Smooth muscle cell of the brain vasculature (primary cell): ENCODE measurements at places on chromosomes 5 and 9.

GRCh38 chr5:92889140-92889539, 691.9 kb downstream of the NR2F1-AS1 start:
- no peak for DNase-seq

- DNase-seq, result peak; percentile 83
Observed at GRCh38 chr9:78235762-78236550, at the start of gene CEP78. Gene CEP78, plus strand, starts transcription at chr9:78236075. Its CDS starts 276 bp downstream, at chr9:78236351.

DNA sequence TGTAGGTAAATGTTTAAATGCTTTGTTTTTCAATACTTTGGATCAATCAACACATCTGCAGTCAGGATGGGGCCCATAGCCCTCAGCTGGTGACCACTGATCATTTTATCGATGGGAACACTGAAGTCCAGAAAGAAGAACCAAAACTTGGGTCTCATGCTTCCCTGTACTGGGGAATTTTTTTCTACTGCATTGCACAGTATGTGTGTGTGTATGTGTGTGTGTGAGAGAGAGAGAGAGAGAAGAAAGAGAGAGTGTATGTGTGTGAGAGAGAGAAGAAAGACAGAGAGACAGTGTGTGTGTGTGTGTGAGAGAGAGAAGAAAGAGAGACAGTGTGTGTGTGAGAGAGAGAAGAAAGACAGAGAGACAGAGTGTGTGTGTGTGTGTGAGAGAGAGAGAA, 202.9 kb upstream of the MSX2 start:
- no peak for DNase-seq

GRCh38 chr5:75055727-75056144, 3.4 kb upstream of the GCNT4 start:
- no peak for DNase-seq

DNA sequence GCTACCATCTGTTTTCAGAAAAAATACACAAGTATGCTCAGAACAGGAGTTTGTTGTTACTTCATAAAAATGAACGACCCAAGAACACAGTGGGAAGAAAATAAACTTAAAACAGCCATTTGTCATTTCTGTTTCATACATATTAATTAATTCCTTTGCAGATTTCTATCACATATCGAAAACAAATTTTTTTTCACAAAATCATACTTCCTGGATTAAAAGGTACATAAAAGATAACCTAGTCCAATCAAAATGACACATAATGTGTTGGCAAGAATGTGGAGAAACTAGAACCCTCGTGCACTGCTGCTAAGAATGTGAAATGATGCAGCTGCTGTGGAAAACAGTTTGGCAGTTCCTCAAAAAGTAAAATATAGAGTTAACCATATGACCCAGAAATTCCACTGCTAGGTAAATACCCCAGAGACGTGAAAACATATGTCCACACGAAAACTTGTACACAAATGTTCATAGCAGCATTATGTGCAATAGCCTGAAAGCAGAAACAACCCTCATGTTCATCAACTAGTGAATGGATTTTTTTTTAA, 46.0 kb downstream of the MYO10 start:
- DNase-seq, result no peak

DNA sequence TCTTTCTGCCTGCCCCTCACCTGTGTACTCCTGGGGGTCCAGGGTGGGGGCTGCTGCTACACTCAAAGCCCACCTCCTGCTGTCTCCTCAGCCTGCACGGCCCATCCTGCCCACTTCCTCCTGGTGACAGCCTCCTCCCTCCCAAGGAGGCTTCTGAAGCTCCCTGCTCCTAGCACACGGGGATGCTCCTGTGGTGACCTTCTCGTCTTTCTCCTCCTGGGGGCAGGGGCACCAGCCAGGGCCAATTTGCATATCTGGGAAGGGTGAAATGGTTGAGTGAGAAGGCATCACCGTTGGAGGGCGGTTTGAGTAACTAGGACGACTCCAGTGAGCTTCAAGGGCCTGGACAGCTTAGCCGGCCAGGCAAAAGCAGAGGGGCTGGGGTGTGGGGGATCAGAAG, 51.9 kb upstream of the COL5A1 start:
- DNase-seq, result no peak

GRCh38 chr5:34695275-34696027, 39.3 kb downstream of the RAI14 start:
- no peak for DNase-seq

DNA sequence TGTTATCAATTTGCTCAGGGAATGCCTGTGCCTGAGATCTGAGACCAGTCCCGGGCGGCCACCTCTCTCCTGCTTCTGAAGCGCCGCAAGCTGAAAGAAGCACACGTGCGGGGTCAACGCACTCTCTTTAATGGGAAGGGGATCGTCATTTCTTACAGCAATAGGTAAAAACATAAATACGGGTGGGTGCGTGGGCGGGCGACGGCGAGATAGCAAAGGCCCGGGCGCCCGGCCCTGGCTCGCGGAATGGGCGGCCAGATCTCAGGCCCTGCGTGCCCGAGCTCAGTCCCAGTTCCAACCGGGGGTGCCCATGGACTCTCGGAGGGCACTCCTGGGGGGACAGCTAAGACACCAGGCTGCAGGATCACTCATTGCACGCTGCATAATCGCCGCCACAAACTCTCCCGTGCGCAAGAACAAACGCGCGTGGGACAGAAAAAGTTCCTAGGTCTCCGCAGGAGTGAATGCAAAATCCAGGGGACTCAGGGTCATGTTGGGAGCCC, 3.0 kb downstream of the NKX2-5 start:
- no peak for DNase-seq

GRCh38 chr9:83620841-83621636, 1.9 kb upstream of the IDNK start:
- no peak for DNase-seq
